Osteoblast (primary cell): ENCODE measurements at places on chromosomes 5 and 9. TPM values are rescaled to one million over a fixed set of nuclear protein-coding genes. Genes with fewer than 3 reads are reported as not detected.

Gene SV2C
- total RNA-seq, result not detected in 2 replicates

Gene PCDHB4
- 1.1 and 1.2 TPM in 2 replicates for total RNA-seq

Gene CARTPT
- total RNA-seq, result not detected in 2 replicates

Gene MEF2C
- total RNA-seq, result 9.4 and 13.4 TPM in 2 replicates

GRCh38 chr9:83362341-83362995 lies 175.7 kb downstream of the FRMD3 start:
- H3K27me3 ChIP-seq, result no peaks in the 10 kb centered on the region
- H3K27ac ChIP-seq, result no peak overlapping the region
- no peak for DNase-seq
- H3K4me1 ChIP-seq, result no peaks in the 10 kb centered on the region

- peaks cover 4% of the 10 kb centered on the region for H3K4me1 ChIP-seq
- H3K27me3 ChIP-seq, result no peaks in the 10 kb centered on the region
- no peaks in the 10 kb centered on the region for H3K36me3 ChIP-seq
- DNase-seq, result peak; percentile 80
- no peak overlapping the region for H3K4me3 ChIP-seq
Observed at GRCh38 chr9:1005043-1005667, 28.7 kb downstream of the DMRT3 start.

DNA sequence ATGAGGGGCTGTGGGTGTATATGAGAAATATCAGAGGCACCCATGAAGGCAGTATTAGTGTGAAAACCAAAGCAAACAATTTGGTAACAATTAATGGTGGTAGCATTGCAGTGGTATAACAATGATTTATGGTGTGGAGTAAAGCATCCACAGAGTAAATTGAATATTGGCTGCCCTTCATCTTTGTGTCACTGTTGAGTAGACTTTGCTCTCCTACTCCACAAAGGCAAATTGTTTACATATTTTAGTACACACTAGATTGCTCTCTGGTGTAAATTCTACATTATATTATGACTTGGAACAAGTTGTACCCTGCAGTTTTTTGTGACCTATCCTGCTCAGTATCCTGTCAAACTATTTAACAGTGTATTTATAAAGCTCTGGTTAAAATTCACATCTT lies 455.5 kb upstream of the RORB start:
- H3K36me3 ChIP-seq, result no peaks in the 10 kb centered on the region
- H3K4me1 ChIP-seq, result no peaks in the 10 kb centered on the region
- no peaks in the 10 kb centered on the region for H3K27me3 ChIP-seq
- DNase-seq, result no peak

GRCh38 chr5:75331-76320 lies 16.3 kb upstream of the PLEKHG4B start:
- H3K36me3 ChIP-seq, result no peaks in the 10 kb centered on the region
- H3K27ac ChIP-seq, result no peak overlapping the region
- no peak overlapping the region for H3K4me3 ChIP-seq
- DNase-seq, result peak; percentile 68
- peaks cover 53% of the 10 kb centered on the region for H3K27me3 ChIP-seq
- no peaks in the 10 kb centered on the region for H3K4me1 ChIP-seq

GRCh38 chr5:168663276-168664004 lies 84.3 kb upstream of the PANK3 start:
- H3K36me3 ChIP-seq, result no peaks in the 10 kb centered on the region
- no peak overlapping the region for H3K27ac ChIP-seq
- no peak overlapping the region for H3K4me3 ChIP-seq
- no peaks in the 10 kb centered on the region for H3K4me1 ChIP-seq

DNA sequence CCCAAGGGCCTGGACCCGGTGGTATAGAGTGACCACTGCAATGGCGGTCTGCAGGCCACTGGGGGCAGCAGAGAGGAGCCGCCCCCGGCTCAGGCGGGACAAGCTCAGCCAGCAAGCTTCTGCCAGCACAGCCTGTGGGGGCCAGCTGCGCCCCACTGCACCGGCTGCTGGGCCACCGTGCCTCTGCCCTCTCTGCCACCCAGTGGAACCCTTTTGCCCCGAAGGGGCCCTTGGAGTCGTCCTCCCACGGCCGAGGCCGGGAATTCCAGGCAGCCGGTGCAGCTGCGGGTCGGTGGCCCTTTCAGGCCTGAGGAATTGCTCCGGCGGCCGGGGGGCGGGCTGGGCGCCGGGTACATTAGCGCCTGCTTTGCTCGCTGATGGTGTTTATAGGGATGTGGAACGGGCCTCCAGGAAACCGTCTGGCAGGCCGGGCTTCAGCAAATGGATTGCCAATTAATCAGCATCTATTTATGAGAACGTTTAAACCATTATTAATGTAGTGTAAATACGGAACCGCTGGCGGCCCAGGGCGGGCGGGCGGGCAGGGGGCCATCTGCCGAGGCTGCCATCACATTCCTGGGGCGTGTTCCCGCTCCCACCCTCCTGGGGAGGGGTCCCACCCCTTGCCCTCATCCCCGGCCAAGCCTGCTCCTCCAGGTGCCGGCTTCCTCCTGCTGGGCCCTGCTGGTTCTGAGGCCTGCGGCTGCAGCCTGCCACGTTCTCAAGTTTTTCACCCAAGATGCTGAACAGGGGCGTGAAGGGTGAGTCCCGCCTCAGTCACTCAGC lies 127.4 kb downstream of the BARX1 start:
- DNase-seq, result peak; percentile 99
- peak overlapping the region; percentile 63 for H3K4me3 ChIP-seq
- H3K27me3 ChIP-seq, result no peaks in the 10 kb centered on the region
- H3K36me3 ChIP-seq, result no peaks in the 10 kb centered on the region
- no peak overlapping the region for H3K27ac ChIP-seq
- H3K4me1 ChIP-seq, result no peaks in the 10 kb centered on the region

GRCh38 chr9:13967011-13967410 lies 346.9 kb downstream of the NFIB start:
- no peak overlapping the region for H3K4me3 ChIP-seq
- H3K36me3 ChIP-seq, result no peaks in the 10 kb centered on the region
- no peaks in the 10 kb centered on the region for H3K4me1 ChIP-seq
- no peak for DNase-seq
- H3K27ac ChIP-seq, result no peak overlapping the region

DNA sequence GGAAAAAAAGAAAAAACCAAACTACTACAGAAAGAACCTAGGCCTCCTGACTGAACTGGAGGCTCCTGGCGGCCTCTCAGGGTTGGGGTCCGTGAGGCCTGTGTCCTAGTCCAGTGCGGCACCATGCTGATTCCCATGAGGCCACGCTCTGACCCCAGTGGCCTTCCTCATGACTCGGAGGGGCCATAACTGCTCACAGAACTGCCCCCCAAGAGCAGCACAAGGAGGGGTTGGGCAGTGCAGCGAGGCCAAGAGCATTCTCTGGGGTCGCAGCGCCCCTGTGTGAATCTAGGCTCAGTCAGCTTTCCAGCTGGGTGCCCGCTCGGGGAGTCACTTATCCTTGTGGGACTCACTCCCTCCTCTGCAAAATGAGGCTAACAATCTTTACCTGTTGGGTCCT lies 79.3 kb upstream of the FBXW11 start:
- peaks cover 24% of the 10 kb centered on the region for H3K36me3 ChIP-seq
- H3K4me1 ChIP-seq, result no peaks in the 10 kb centered on the region
- DNase-seq, result no peak
- H3K27me3 ChIP-seq, result no peaks in the 10 kb centered on the region
- H3K27ac ChIP-seq, result no peak overlapping the region

GRCh38 chr5:127112347-127112864 lies 39.1 kb upstream of the C5orf63 start:
- H3K4me1 ChIP-seq, result no peaks in the 10 kb centered on the region
- H3K36me3 ChIP-seq, result no peaks in the 10 kb centered on the region

DNA sequence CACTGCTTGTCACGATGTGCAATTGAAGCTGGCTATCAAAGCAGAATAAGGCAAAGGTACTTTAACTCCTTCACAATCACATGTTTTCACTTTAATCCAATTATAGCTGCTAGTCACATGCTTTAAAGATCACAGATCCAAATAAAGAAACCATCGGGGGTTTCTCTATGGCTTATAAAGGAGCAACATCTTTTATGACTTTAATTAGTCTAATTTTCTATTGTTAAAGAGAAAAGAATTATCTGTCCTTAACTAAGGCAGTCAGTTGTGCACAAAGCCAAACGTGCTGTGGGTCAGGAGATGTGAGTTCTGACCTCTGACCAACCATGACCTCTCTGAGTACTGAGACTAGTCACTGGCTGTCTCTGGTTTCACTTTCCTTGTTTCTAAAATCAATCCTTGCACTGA lies 561.1 kb downstream of the RAB3C start:
- no peak overlapping the region for H3K4me3 ChIP-seq
- no peaks in the 10 kb centered on the region for H3K4me1 ChIP-seq
- no peak overlapping the region for H3K27ac ChIP-seq

GRCh38 chr5:112228667-112229066 lies 190.4 kb downstream of the EPB41L4A start:
- H3K36me3 ChIP-seq, result no peaks in the 10 kb centered on the region
- peak; percentile 55 for DNase-seq
- H3K4me3 ChIP-seq, result no peak overlapping the region

DNA sequence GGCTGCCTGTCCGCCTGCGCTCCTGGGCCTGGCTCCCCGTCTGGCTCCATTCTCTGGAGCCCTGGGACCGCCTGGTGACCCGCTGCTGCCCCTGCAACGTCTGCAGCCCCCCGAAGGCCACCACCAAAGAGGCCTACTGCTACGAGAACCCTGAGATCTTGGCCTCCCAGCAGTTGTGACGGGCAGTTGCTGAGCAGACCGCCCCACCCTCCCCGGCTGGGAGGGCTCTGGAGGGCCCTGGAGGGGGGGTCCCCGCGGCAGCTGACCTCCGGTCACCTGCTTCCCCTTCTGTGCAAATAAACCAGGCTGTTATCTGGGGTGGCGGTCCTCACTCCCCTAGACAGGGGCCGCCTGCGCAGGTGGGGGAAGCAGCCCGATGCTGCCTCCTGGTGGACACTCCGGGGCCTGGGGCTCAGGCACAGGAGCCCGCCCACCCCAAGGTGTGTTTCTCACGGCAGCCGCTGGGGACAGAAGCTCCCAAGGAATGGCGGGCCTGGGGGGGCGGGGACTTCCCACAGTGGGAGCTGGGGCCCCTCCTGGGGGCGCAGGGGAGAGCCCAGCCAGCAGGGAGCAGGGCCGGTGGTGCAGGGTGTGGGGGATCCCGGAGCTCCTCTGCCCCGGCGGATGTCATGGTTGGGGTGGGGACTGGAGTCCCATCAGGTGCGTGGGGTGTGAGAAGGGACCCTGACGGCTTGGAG lies 4.7 kb upstream of the TUBB4B start:
- H3K27ac ChIP-seq, result no peak overlapping the region
- peaks cover 3% of the 10 kb centered on the region for H3K4me1 ChIP-seq

- H3K27me3 ChIP-seq, result no peaks in the 10 kb centered on the region
- no peak overlapping the region for H3K27ac ChIP-seq
- no peaks in the 10 kb centered on the region for H3K4me1 ChIP-seq
- peak; percentile 42 for DNase-seq
- no peak overlapping the region for H3K4me3 ChIP-seq
Observed at GRCh38 chr9:23663536-23663935, 162.5 kb downstream of the ELAVL2 start.

DNA sequence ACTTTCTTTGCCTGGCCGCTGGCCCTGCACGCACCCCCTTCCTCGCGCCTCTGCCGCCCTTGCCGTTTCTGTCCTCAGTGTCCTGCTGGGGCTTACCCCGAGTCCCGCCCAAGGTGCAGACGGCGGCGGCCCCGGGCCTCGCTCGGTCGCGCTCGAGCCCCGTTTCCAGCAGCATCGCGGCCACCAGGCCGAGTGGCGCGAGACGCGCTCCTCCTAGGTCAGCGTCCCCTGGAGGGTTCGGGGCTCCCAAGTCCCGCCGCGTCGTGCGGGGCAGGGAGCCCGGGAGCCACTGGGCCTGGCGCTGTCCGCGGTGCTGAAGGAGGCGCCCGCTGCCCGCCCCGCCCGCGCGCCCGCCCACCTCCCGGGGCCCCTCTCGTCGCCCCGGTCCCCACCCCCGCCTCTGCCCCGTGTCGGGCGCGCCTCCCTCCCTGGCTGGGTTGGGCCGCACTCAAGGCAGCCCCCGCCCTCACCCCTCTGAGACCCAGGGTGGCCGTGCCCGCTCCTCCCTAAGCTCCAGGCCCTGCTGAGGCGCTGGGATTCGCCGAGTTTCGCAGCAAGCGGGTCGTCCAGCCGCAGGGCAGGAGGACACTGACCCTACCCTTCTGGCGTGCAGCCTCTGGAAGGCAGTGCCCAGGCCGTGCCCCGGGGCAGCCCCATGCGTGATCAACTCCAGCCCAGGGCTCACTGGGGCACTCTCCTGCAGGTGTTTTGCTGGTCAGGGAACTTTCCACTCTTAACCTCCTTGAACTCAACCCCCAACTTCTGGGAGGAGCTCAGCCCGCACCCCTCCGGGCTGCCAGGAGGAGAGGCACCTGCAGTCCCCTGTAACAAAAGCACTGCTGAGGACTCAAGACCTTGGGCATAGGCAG lies at the start of gene LHX3:
LHX3 (minus strand) TSS at position 291 of the 869 bp plus-strand sequence; CDS start at position 175, 116 bp downstream.
- DNase-seq, result peak; percentile 98
- peaks cover 45% of the 10 kb centered on the region for H3K27me3 ChIP-seq
- H3K4me1 ChIP-seq, result no peaks in the 10 kb centered on the region
- H3K4me3 ChIP-seq, result no peak within 1 kb of the TSS
- no peak within 1 kb of the TSS for H3K27ac ChIP-seq

DNA sequence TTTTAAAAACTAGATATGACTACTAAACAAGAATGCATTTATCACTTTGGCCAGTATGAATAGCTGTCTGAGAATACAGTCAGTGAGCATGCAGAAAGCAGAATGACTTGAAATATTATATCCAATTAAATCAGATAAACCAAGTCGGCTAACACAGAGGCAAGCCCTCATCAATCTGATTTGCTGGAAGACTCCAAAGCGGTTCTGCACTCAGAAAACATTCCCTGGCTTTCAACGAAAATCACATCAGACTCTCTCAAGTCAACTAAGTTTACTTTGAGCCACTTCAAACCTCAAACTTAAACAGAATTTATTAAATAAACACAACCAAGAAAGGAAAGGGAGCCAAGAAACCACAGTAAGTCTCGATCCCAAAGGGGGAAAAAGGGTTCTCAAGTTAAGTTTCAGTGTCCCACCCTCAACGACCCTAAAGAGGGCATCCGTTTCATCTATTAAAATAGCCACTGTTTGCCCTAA lies 1.4 kb downstream of the MYO10 start:
- no peaks in the 10 kb centered on the region for H3K36me3 ChIP-seq
- peak overlapping the region; percentile 64 for H3K27ac ChIP-seq
- peak; percentile 92 for DNase-seq
- peak overlapping the region; percentile 92 for H3K4me3 ChIP-seq
- H3K27me3 ChIP-seq, result peaks cover 18% of the 10 kb centered on the region

GRCh38 chr5:172740428-172741205 lies 30.4 kb downstream of the DUSP1 start:
- H3K4me3 ChIP-seq, result no peak overlapping the region
- peak overlapping the region; percentile 97 for H3K27ac ChIP-seq
- H3K36me3 ChIP-seq, result no peaks in the 10 kb centered on the region
- peaks cover 15% of the 10 kb centered on the region for H3K4me1 ChIP-seq

DNA sequence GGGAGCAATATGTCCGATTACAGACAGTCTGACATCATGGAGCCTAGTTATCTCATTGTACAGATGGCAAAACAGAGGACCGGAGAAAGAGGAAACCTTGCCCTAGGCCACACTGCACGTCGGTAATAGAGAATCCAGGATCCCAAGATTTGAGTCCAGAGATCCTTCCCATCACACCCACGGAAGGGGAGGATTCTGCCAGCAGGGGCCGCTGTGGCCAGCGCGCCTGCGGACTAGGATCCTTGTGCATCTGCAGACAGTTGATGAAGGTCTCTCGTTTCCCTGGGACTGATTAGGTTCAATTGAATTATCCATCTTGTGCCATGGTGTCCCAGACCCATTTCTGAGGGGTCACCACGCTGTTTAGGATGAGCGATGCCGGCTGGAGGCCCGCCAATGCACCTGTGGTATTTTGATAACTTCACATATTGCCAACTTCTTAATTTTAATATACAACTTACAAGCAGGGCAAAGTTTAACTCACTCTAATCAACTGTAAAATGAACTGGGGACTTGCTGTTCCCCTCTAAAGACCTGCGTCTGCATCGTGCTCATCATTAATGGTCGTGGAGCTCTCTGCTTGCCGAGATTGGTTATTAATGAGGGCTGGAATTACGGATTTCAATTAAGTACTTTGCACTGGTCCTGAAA lies 592.7 kb upstream of the BRINP1 start:
- DNase-seq, result no peak
- H3K27me3 ChIP-seq, result no peaks in the 10 kb centered on the region
- H3K27ac ChIP-seq, result no peak overlapping the region
